ENCODE measurements at places on chromosomes 6 and 20. TPM values are rescaled to one million over a fixed set of nuclear protein-coding genes. Genes with fewer than 3 reads are reported as not detected.

DNA sequence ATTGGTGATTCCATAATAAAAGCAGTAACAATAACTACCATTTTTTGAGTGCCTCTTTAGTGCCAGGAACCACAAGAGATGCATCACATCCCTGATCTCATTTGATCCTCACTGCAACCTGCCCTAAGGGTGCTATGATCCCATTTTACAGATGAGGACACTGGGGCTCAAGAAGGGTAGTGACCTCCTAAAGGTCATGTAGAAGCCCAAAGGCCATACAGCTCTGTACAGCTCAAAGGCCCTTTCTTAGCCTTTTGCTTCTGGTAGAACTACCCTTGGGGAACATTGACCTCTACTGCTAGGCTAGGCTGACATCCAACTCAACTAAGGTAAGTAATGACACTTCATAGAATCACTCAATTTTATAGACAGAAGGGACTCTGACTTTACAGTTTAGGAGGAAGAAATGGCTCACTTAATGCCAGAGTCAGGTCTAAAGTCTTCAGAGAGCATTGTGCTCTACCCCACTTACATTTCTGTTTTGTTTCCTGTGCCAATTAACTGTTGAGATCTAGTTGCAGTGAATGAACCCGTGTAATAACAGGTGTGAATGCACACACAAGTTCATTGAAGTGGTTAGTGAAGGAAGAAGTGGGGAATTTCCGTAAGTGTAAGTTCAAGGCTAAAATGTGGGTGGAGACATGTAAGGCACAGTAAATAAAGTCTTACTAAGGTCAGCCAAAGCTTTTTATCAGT, 10.7 kb downstream of the SLC9A8 start:
- H3K27ac ChIP-seq, result no peak overlapping the region
- H3K36me3 ChIP-seq, result peaks cover 25% of the 10 kb centered on the region
- H3K4me3 ChIP-seq, result no peak overlapping the region
- H3K27me3 ChIP-seq, result no peaks in the 10 kb centered on the region

DNA sequence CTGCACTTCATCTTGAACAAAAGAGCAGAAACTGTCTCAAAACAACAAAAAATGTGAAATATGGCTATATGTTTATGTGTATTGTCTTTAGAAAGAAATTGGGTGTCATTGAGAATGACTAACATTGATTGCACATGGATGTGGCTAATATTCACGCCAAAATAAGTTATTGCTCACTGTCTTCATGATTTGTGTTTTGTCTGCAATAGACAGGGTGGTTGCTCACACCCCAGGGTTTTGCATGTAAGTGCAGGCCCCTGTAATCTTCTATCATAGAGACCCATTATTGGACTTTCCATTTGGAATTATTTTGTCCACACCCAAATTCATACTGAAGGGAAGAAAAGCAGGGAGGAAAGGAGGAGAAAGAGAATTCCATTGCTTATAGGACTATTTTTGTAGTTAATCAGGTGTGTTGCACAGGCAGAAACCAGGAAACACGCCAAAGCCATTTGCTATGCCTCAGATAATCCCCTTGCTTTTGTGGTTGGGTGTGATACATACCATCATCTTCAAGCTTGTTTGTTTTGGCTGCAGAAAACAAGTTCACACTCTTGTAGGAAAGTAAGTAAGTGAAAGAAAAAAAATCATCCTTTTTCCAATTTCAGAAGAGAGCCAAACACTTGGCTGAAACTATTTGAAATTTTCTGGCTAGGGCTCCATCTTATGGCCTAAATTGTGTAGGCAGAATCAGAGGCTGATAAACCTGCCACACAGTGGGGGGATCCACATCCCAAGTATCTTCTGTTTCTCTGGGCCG, 214.1 kb downstream of the COL12A1 start:
- H3K27me3 ChIP-seq, result no peaks in the 10 kb centered on the region
- H3K27ac ChIP-seq, result no peak overlapping the region
- H3K4me1 ChIP-seq, result no peaks in the 10 kb centered on the region
- no peak overlapping the region for H3K4me3 ChIP-seq

DNA sequence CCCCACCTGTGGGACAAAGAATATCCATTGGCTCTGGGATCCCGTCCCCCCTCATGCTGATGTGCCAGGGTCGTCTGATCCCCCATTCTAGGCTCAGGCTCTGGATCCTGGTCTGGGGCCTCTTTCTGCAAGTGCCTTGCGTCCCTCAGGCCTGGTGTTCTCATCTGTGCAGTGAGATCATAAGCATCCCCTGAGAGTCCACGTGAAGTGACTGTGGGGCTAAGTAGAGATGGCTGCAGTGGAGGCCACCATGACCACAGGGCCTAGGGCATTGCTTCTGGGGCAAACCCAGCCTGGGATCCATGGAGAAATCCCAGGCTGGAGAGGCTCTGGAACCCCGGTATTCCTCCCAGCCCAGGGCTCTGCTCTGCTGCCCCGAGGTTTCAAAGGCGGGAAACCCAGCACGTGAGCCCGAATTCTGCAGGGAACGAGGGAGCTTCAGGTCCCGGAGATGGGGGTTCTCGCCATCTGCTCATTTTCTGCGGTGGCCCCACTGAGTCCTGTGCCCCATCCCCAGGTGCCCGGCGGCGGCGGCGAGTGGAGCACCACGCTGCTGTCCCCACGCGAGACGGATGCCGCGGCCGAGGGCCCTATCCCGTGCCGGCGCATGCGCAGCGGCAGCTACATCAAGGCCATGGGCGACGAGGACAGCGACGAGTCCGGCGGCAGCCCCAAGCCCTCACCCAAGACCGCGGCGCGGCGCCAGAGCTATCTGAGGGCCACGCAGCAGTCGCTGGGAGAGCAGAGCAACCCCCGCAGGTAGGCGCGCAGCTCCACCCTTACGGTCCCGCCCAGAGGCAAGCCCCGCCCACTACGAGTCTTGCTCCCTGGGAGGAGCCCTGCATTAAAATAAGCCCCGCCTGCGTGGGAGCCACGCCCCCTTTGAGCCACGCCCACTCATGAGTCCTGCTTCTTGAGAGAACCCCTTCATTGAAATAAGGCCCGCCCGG, 105.5 kb upstream of the MYL9 start:
- peak; percentile 47 for DNase-seq
- no peaks in the 10 kb centered on the region for H3K36me3 ChIP-seq
- no peak overlapping the region for H3K27ac ChIP-seq
- H3K27me3 ChIP-seq, result peaks cover 22% of the 10 kb centered on the region
- H3K4me3 ChIP-seq, result peak overlapping the region; percentile 20

DNA sequence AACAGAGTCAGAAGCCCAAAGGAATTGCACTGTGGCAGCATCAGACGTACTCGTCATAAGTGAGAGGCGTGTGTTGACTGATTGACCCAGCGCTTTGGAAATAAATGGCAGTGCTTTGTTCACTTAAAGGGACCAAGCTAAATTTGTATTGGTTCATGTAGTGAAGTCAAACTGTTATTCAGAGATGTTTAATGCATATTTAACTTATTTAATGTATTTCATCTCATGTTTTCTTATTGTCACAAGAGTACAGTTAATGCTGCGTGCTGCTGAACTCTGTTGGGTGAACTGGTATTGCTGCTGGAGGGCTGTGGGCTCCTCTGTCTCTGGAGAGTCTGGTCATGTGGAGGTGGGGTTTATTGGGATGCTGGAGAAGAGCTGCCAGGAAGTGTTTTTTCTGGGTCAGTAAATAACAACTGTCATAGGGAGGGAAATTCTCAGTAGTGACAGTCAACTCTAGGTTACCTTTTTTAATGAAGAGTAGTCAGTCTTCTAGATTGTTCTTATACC, 55.8 kb downstream of the VAPB start:
- H3K4me3 ChIP-seq, result no peak overlapping the region
- H3K36me3 ChIP-seq, result peaks cover 23% of the 10 kb centered on the region
- H3K27ac ChIP-seq, result no peak overlapping the region
- no peak for DNase-seq

DNA sequence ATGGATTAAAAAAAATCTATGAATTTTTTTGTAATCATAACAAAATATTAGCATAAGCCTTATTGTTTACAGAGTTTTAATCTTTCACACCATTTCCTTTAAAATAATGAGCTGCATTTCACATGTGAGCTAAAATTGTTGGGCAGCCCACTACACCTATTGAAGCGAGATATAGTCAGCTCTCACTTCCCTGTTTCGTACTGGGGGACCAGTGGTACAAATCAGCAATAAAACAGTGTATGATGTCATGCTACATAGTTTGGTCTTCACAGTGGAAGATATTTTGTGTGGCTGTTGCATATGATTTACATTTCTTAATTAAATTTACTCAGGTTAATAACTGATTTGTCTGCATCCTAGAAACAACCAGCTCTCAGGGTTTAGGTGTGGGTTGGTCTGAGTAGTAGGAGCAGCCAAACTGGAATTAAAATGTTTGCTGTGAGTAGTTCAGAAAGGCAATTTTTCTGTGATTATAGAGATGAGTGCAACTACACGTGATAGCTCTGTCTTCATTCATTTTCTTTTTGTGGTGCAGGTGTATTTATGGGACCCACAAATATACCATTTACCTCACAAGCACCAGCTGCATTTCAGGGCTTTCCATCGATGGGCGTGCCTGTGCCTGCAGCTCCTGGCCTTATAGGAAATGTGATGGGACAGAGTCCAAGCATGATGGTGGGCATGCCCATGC, 99.3 kb downstream of the B3GAT2 start:
- H3K27me3 ChIP-seq, result no peaks in the 10 kb centered on the region
- no peaks in the 10 kb centered on the region for H3K4me1 ChIP-seq
- DNase-seq, result no peak
- peaks cover 8% of the 10 kb centered on the region for H3K36me3 ChIP-seq

GRCh38 chr20:56983813-56984212, 282.6 kb downstream of the BMP7 start:
- no peak for DNase-seq
- H3K4me3 ChIP-seq, result no peak overlapping the region
- no peaks in the 10 kb centered on the region for H3K36me3 ChIP-seq
- H3K4me1 ChIP-seq, result peaks cover 10% of the 10 kb centered on the region
- H3K27ac ChIP-seq, result no peak overlapping the region

DNA sequence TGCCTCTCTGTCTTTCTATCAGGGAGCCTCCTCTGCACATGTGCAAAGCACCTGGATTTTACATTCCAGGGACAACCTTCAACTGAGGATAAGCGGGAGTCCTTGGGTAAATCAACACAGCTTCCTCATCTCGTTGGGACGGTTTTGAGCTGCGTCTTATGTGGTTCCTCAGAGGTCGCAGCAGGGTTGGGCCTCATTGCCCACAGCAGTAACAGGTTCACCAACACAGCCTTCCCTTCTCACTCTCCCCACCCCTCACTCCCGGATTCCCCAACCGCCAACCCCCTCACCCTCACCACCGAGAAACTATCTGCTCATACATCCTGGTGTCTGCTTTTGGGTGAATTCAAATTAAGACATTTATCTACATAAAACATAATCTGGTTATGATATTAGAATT, 155.8 kb upstream of the GGTLC1 start:
- H3K27me3 ChIP-seq, result no peaks in the 10 kb centered on the region
- no peak overlapping the region for H3K4me3 ChIP-seq
- no peak overlapping the region for H3K27ac ChIP-seq
- DNase-seq, result no peak
- H3K36me3 ChIP-seq, result no peaks in the 10 kb centered on the region
- peaks cover 1% of the 10 kb centered on the region for H3K4me1 ChIP-seq

GRCh38 chr20:16580147-16580546, 6.9 kb upstream of the KIF16B start:
- no peaks in the 10 kb centered on the region for H3K36me3 ChIP-seq
- peaks cover 12% of the 10 kb centered on the region for H3K4me1 ChIP-seq
- H3K4me3 ChIP-seq, result no peak overlapping the region
- DNase-seq, result no peak

Gene MYMX
- total RNA-seq, result not detected

Gene BMP7
- 22.2 TPM for total RNA-seq

Gene POPDC3
- 10.1 TPM for total RNA-seq

Gene ZSCAN31
- total RNA-seq, result 5.8 TPM

Gene EEF1A2
- total RNA-seq, result 15.6 TPM

Gene ISM1
- total RNA-seq, result 5.0 TPM

Gene SSTR4
- not detected for total RNA-seq

Gene C20orf96
- 52.8 TPM for total RNA-seq

Measured in mesothelial cell of epicardium (in vitro differentiated cells).